Bronchial smooth muscle cell (primary cell): ENCODE measurements at places on chromosomes 12 and 14. TPM values are rescaled to one million over a fixed set of nuclear protein-coding genes. Genes with fewer than 3 reads are reported as not detected.

ISM2 gene
- 0.16 and 0.17 TPM in 2 replicates for total RNA-seq

HRK gene
- under 0.01 TPM in 1 of 2 replicates, not detected in the other for total RNA-seq

BATF gene
- total RNA-seq = not detected in 2 replicates

GALNT16 gene
- 0.32 and 0.77 TPM in 2 replicates for total RNA-seq

GPRC5A gene
- total RNA-seq = 7.6 and 7.9 TPM in 2 replicates

ANO6 gene
- 24.9 and 28.9 TPM in 2 replicates for total RNA-seq

LMNTD1 gene
- total RNA-seq = 0.32 TPM in 1 of 2 replicates, not detected in the other

SALL2 gene
- 2.9 and 3.6 TPM in 2 replicates for total RNA-seq

HNF1A gene
- total RNA-seq = not detected in 2 replicates

NGB gene
- total RNA-seq = not detected in 2 replicates

ZBTB25 gene
- total RNA-seq = 3.6 and 5.2 TPM in 2 replicates

KRT79 gene
- total RNA-seq = not detected in 2 replicates

BTG1 gene
- 12.3 and 28.8 TPM in 2 replicates for total RNA-seq

ARHGAP5 gene
- 34.9 and 43.2 TPM in 2 replicates for total RNA-seq

RTL1 gene
- total RNA-seq = under 0.01 TPM in 1 of 2 replicates, not detected in the other

TSPAN11 gene
- 0.26 and 0.32 TPM in 2 replicates for total RNA-seq

DPPA3 gene
- total RNA-seq = not detected in 2 replicates

GLIPR1L1 gene
- not detected in 2 replicates for total RNA-seq

ALDH1L2 gene
- total RNA-seq = 21.1 and 29.5 TPM in 2 replicates

PTCSC3 gene
- total RNA-seq = not detected in 2 replicates

CRIP1 gene
- 6.2 and 9.3 TPM in 2 replicates for total RNA-seq
